ENCODE measurements at places on chromosomes 12 and 14.

- peak; percentile 42 for DNase-seq
Observed at GRCh38 chr14:72962829-72963312, 36.6 kb downstream of the DCAF4 start.

GRCh38 chr14:64584190-64584589, 34.4 kb downstream of the PPP1R36 start:
- no peak for DNase-seq

DNA sequence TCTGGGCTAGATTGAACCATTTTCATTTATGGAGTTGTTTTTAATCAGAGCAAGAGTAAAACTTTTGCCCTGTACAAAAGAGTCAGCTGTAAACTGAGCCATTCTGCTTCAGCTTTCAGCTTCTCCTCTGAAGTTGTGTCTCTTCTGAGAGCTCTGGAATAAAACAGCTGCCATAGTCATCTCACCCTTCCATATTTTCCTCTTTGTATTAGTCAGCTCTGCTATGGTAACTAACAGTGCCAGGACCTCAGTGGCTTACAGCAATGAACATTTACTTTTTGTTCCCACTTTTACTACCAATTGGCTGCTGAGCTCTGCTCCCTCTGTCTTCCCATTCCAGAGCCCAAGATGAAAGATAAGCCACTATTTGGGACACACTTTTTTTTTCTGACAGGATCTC, 178.5 kb downstream of the DAD1 start:
- no peak for DNase-seq

GRCh38 chr12:101823891-101824290, 6.9 kb downstream of the GNPTAB start:
- DNase-seq = no peak

DNA sequence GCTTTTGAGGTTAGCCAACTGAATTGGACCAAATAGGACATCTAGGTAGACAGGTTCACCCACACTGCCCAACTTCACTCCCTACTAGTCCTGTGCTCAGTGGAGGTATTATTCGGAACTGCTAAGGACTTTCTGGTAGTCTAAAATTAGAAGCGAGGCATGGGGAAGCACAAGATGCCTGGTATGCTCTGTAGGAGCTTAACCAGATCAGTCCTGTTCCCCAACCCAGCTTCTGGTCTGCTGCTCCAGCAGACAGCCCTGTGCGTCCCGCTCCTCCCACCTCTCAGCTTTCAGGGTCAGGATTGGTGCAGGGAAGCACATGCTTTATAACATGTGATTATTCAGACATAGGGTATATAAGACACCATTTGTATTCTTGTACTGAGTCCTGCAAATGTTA, 31.2 kb downstream of the PRB3 start:
- DNase-seq = no peak

GRCh38 chr12:26340649-26341048, 145.3 kb downstream of the SSPN start:
- no peak for DNase-seq

DNA sequence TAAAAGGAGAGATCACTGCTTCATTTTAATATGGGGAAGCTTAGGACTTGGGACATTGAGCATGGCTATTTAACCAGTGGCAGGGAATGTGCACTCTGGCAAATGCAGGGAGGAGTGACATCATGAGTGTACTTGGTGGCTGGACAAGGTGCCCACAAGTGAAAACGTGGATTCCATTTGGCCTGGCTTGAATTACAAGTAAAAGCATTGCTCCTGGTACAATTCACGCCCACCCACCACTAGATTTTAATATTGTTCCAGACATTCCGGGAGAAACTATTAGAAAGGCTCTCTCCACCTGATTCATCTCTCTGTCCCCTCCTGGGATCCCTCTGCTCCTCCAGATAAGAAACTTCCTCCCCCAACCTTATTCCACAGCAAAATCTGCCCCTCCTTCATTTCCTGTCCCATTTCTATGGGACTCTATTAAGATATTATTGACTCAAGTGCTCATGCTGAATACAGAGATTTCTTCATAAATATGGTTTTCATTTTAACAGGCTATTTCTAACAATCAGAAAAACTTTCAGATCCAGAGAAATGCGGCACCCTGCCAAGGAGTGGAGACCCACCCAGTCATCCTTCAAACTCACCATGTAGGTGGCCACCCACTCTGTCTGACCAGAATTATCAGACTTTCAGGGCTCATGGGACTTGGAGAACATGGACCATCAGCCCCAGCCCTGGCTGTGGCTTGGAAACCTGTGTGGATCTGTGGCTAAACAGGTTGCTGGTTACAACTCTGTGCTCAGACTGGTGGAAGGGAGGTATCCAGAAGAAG, 43.2 kb downstream of the SSPN start:
- peak; percentile 38 for DNase-seq

- no peak for DNase-seq
Observed at GRCh38 chr14:63974176-63974575, 121.4 kb downstream of the SYNE2 start.

DNA sequence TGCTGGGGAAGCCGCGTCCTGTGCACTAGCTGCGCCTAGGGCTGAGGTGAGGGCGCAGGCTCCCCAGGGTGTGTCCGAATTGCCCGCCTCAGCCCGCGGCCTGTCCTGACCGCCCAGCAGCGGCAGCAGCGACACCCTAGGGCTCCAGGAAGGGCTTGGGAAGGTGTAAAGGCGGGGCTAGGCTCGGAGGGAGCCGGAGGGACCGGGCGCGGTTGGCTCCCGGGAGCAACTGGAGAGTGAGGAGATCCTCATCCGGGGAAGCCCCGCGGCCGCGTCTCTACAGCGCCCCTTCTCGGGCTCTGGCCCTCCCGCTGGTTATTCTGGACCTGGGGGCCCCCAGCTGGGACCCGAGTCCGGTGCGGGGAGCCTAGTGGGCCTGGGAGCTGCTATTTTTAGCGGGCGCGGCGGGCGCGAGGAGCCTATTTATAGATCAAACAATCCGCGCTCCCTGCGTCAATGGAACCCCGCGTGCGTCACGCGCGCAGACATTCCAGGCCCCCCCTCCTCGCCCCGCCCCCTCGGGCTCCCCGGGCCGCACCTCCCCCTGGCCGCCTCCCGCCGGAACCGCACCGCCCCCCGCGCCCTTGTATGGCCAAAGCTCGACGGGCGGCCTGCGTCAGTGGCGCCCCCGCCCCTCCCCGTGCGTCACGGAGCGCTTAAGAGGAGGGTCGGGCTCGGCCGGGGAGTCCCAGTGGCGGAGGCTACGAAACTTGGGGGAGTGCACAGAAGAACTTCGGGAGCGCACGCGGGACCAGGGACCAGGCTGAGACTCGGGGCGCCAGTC, at the start of gene NR4A1:
TSS of gene NR4A1 (plus strand) at position 685 of the 784 bp plus-strand sequence. CDS start 2,887 bp downstream, outside the sequence.
- DNase-seq = peak; percentile 81

DNA sequence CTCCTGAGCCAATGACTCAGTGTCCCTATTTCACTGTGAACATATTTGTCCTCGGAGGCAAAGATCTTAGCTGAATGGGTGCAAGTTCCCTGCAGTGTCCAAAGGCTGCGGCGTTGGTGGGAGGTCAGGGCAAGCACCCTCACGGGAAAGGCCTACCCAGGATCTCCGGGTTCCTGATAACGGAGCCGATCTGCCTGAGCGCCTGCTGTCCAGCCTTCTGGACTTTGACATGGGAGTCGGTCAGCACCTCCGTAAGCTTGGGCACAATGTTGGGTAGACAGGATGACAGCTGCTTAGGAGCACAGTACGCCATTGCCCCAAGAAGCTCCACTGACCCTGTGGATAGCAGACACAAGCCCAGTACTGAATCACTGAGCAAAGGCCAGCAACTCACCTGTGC, 31.5 kb upstream of the RAB35 start:
- DNase-seq = no peak

DNA sequence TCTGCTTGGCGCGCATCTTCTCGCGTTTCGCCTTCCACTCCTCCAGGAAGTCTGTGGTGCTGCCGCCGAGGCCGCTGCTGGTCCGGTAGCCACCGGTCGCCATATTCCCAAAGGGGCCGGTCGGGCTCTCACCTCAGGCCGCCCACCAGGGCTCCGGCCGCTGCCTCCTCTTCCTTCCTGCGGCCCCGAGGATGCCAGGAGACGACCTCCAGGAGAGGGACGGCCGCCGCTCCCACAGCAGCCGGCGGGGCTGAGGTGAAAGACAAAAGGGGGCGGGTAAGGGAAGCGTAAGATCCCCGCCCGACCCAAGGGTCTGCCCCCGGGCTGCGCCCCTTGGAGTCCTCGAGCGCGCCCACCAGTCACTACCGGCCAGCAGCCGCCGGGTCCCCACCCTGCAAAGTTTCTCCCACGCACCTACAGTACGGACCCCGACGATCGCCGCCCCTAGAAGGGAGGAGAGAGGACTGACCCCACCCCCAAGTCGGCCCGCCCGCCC, 574 bp downstream of the PAWR start:
- no peak for DNase-seq

DNA sequence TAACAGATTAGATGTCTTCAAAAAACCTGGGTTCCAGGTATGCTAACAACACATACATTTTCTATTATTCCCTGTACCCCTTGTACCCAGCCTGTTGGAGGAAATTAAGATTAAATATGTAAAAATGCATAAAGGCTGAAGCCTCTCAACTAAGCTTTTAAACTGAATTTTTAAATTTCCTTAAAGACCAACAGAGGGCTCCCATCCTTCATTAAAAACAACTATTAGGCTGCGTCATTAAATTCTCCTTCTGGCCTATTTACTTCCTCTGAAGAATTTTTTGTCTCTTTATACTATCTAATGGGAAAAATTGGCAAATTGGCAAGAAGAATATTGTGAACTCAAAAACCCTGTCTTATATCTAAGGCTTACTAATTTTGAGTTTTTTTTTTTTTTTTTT, 21.8 kb downstream of the SENP1 start:
- DNase-seq = no peak

DNA sequence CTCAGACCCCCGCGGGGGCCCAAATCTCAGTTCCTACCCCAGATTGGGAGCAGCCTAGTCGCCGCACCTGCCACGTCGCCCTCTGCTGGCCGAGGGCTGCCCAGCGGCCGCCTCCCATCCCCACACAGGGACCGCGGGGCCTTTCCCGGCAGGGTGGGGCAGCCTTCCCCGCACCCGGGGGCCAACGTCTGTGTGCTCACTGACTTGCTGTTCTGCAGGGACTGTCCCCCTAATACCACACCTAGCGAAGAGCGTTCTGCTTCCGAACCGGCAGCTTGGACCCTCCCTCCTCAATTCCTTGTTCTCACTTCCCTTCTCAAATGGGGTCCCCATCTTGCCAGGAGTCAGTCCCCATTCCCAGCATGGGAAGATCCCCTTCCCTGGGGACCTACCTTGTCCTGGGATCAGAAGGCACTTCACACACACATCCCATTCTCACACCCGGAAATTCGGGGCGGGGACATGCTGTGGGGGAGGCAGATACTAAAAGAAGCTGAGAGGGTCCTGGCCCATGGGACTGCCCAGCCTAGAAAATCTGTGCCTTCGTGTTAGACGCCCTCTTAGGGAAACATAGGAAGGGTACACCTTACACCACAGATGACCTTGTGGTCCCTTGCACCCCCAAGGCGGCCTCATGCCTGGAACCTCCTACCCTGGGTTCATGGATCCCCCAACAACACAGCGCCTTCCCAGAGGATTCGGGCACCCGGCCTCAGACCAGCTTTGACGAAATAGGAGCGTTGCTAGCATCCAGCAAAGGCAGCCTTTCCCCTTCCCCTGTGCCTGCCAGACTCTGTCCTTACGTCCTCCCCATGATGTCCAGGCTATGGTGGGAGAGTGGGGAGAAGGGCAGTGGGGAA, 16.4 kb downstream of the ACVRL1 start:
- no peak for DNase-seq

DNA sequence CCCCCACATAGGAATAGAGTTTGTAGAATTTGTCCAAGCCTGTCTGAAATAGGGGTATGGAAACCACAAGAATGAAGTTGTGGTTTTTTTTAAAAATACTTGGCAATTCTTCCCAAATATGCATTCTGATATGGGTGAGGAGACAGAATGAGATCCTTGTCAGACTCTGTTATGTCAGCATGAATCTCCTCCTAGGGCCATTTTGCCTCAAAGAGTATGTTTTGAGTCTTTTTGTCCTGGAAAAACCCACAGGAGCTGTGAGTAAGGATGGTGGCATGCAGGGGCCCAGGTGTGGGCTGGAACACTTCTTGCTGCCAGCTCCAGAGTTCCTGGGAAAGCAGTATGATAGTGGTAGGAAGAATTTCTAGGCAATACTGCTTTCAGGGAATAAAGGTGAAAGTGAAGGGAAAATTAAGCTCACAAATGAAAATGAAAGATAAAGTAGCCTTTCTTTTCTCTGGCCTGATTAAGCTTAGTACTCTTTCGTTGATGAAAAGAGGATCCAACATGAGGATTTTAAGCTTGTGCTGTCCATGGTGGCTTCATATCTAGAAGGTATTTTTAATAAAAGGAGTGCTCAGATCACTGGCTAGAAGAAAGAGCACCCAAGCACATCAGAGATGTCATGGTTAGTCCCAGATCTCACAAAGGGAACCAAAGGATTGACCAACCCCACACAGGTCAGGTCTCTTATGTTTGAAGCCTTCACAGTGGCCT, 130.8 kb downstream of the LLPH start:
- DNase-seq = peak; percentile 76

DNA sequence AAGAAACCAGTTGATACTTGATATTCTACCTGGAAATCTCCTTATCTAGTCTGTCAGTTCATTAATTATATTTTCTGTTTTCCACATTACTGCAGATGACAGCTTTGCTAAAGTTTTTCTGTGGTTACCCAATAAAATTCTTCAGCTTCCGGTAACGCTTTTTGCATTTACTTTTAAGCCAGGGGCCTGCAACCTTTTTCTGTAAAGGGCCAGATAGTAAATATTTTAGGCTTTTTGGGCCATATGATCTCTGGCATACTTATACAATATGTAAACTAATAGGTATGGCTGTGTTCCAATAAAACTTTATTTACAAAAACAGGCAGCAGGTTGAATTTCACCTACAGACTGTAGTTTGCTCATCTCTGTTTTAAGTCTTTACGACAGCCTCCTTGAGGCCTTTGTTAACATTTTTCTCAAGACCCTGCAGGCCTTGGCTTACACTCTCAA, 48.3 kb downstream of the SPATS2 start:
- DNase-seq = no peak

DNA sequence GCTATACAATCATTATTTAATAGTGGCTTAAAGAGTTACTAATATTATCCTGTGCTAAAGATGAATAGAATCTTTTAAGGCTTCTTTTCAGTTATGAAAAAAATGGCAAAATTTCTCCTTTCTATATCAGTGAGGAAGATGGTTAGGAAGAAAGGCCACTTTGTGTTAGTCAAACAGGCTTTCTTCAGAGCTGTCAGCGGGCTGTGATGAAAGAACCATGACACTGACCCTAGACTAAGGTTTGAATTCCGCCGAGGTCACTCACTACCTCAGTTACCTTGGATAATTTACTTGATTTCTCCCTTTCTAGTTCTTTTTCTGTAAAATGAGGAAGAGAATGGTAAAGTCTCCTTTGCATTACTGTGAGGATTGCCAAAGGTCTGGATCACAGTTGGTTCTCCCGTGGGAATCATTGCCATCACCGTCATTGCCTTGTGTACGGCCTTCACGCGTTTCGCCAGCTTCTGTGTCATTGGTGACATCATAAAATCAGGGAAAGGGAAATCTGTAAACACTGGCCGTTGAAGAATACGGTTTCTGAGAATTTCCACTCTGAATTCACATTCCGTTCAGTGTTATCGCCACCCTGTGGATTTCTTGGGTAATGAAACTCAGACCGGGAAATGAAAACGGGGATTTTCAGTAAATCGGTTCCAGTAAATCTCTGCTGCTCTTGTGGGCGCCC, 26.7 kb upstream of the YBX3 start:
- peak; percentile 79 for DNase-seq
